Activated naive CD4-positive, alpha-beta T cell (primary cell): ENCODE measurements at places on chromosomes 12 and 14.

DNA sequence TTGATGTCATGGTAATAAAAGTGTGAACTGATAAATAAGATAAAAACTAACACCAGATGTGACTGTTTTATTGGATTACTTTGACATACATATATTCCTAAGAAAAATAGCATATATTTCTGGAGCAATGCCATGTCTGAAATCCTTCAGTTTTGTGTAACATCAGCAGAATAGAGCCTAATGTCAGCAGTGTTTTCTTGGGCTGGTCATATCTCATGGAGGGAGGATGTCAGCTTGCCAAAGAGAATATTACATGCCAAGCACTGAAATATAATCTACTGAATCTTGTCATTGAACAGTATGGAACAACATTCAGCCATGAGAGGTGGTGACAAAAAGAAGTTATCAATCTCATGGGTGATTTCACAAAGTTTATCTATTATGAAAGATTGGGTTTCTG, 220.3 kb downstream of the KLHL28 start:
- DNase-seq = no peak

- DNase-seq = no peak
Observed at GRCh38 chr12:2687726-2688125, 107.0 kb upstream of the FKBP4 start.

DNA sequence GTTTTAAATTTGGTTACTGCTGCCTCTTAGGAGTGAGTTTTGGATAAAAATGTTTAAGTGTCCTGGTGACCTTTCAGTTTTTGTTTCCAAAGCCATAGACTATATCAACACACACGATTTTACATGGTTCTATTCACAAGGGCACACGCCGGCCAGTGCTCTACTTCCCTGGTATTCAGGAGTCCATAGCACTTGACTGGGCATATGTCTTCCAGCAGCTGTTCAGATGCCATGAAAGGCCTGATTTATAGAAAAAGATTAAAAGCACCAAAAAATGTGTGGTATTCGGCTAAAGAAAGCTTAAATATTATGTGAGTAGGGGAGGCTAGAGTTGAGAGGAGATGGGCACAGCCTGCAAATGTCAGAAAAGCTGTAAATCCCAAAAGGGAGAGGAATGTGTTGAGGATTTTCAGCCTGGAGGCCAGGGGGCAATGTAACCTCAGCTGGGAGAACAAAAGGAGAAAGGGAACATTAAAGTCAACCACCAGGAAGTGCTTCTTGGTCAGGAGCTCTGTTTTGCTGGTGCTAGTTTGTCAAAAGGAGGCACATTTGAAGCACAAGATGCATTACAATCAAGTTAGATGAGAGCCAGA, 478.4 kb downstream of the RAD51B start:
- DNase-seq = no peak

DNA sequence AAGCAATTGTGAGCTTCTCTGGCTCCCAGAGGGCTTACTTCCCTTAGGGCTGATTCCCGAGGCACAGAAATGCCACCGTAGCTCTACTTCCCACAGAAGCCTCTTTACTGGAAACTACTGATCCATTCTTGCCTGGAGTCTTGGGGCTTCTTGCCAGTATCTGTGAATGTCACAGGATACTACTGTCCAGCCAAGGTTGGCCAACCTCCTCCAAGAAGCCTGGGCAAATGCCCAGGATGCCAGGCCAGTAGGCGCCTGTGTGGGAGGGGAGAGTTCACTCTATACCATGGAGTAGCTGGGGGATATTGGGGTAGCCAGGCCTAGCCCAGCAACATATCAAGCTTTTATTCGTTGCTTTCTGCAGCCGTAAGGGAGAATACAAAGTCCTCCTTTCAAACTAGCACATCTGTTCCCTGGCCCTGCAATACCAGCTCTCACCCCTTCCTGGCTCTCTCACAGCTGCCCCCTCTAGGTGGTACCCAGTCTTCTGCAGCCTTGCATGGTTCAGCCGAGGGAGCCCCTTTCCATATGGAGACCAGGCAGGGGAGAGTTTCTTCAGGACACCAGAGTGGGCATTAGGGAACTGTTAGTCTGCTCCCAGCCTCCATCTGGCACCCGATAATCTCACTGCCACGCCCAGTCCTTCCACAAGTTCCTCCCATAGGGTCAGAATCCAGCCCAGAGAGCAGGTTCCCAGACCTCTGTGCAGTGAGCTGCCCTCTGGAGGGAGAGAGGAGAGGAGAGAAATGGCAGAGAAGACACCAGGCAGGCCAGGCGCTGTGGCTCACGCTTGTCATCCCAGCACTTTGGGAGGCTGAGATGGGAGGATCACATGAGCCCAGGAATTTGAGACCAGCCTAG, 24.3 kb upstream of the PLEK2 start:
- no peak for DNase-seq

GRCh38 chr12:117063162-117063911, 35.9 kb downstream of the TESC start:
- DNase-seq = peak; percentile 6

DNA sequence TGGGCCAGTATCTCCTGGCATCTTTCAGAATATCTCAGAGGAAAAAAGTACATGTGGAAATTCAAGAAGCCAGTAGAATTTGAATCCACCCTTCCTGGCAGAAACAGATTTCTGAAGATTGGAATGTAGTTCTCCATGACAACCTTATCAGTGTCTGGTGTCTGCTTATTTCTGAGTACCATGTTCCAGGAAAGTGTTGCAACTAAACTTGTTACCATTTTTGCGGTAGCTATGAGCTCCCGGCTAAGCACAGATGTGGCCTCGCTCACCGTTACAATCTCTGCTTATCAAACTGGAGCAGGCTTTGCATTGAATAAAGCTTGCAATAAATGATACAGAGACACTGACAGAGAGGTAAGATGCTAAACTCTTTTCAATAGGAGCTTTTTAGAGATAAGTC, 13.0 kb upstream of the ITPR2 start:
- no peak for DNase-seq

GRCh38 chr12:25366122-25366521, 115.4 kb upstream of the KRAS start:
- no peak for DNase-seq

DNA sequence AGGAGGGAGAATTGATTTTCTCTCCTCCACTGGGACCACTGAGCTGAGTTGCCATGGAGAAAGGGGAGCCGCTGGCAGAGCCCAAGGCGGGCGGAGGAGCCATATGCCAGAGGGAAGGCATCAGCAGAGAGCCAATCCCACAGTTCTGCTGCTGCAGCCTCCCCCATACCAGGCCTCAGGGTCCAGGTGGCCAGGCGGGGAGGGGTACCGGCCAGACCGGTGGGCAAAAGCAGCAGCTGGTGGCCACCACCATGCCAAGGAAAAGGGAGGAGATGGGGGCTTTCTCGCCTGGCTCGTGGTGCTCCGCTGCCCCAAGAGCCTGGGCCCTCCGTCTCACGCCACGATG, 72.8 kb downstream of the PITPNM2 start:
- no peak for DNase-seq

- DNase-seq = no peak
Observed at GRCh38 chr12:27951898-27952297, 20.6 kb downstream of the PTHLH start.
